Stimulated activated CD4-positive, alpha-beta T cell treated with anti-CD3 and anti-CD28 coated beads, Interleukin-4, amount 100 ng/mL, for 48 hours (primary cell): ENCODE measurements at places on chromosomes 7 and 10.

DNA sequence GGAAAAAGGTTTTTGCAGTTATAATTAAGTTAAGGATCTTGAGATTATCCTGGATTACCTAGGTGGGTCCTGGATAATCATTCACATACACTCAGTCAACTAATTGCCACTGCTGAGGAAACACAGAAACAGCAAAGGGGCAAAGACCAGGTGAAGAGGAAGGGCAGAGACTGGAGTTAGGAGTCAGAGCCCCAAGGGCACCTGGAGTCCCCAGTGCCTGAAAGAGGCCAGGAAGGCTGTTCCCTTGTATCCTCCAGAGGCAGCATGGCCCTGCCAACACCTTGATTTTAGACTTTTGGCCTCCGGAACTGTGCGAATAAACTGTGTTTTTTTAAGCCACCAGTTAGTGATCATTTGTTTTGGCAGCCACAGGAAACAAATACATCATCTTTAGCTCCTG, 24.6 kb downstream of the PRR15 start:
- DNase-seq: no peak

- DNase-seq: no peak
These were observed 4.8 kb upstream of the FAM24B start for GRCh38 chr10:122884166-122884565.

GRCh38 chr7:130379921-130380860, at the start of gene CPA1:
CPA1 (plus strand) TSS chr7:130380494; CDS start chr7:130380521, 27 bp downstream.
- DNase-seq: no peak

- DNase-seq: no peak
These were observed 20.0 kb downstream of the RBM17 start for GRCh38 chr10:6108631-6109443.

- DNase-seq: no peak
These were observed 4.7 kb upstream of the PKD2L1 start for GRCh38 chr10:100334762-100335161.

GRCh38 chr7:130047831-130048230, 3.3 kb downstream of the ZC3HC1 start:
- no peak for DNase-seq

DNA sequence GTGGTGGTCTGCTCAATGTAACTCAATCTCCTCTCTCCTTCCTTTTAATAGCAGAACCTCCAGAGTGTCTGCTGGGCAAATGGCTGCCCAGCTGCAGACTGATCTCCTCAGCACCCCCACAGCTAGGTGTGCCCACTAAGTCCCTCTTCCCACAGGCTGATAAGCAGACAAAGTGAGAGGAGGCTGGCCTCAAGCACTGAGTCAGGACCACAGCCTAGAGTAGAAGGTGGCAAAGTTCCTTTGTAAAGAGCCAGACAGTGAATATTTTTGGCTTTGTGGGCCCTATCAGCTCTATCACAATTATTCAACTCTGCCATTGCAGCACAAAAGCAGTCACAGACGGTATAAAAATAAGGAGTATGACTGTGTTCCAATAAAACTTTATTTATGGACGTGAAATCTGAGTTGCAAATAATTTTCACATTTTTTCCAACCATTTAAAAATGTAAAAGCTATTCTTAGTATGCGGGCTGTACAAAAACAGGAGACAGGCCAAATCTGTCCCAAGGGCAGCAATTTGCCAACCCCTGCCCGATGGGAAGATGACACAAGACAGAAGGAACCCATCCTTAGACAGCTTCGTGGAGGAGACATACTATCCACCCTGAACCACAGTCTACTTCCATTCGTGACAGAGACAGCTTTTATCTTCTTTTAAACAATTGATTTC, 23.4 kb downstream of the JAZF1 start:
- no peak for DNase-seq
